ENCODE measurements at places on chromosomes 2 and 18.

GRCh38 chr2:38374984-38375383 is 2.1 kb downstream of the ATL2 start:
- no peak for DNase-seq

- no peak for DNase-seq
These were observed 786.3 kb downstream of the SOCS6 start for GRCh38 chr18:71075147-71075546.

DNA sequence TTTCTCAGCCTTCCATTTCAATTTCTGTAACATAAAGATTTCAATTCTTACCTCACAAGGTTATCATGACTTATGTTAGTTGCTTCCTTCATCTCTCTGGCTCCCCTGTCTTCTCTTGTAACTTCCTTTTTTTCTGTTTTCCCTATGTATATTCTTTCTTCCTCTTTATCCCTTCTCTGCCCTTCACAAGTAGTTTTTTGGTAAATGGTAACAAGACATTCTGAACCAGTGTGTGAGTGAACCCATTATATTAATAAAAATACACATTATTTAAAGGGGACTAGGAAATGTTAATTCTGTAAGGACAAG is 8.4 kb downstream of the ACSL3 start:
- DNase-seq, result no peak

- no peak for DNase-seq
These were observed 77.5 kb upstream of the ITPRID2 start for GRCh38 chr2:181814057-181814491.

DNA sequence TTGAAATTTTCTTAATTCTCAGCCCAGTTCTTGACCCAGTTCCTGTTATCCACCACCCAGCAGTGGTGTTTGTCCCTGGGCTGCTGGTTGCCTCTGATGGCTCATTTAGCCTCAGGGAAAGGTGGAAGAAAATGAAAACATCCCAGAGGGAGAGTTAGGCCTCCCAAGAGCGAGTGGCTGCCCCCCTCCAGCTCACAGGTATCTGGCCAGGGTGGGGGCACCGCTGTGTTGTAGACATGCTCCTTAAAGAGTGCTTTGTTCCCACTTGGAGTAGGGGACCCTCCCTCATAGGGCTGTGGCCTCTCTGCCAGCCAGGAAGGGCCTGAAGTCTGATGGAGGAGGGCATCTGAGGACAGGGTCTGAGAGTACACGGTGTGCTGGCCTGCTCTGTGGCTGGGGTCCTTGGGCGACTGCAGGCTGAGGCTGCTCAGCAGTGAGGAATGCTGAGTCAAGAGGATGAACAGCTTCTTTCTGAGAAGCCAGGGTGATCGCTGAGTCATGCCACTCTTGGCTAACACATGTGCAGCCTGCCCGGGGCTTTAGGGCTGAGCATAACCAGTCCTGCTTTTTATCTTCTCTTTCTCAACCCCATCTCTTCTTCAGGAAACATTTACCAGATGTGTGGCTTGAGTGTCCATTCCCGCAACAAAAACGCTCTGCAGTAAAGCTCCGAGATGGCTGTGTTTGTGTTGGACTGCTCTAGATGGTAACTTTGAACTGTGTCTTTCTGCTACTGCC is 72.3 kb downstream of the IL1R2 start:
- peak; percentile 90 for DNase-seq

- DNase-seq, result no peak
These were observed 533.6 kb downstream of the RNF144A start for GRCh38 chr2:7450833-7451190.

GRCh38 chr18:21513741-21514140 is 86.8 kb downstream of the ESCO1 start:
- DNase-seq, result no peak

DNA sequence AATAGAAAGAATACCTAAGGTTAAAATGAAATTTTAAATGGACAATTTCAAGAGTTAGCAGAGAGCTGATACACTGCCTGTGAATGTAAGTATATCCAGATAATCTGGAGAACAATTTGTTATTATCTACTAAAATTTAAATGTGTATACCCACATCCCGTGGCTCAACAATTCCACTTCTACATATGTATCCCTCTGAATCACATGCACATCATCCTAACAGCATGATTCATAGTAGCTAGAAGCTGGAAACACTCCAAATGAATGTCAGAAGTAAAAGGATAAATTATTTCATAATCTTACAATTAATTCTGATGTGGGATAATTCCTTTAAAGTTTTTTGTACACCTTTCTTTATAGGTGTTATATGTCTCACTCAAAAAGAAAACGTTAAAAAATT is 87.9 kb downstream of the CNTNAP5 start:
- no peak for DNase-seq

DNA sequence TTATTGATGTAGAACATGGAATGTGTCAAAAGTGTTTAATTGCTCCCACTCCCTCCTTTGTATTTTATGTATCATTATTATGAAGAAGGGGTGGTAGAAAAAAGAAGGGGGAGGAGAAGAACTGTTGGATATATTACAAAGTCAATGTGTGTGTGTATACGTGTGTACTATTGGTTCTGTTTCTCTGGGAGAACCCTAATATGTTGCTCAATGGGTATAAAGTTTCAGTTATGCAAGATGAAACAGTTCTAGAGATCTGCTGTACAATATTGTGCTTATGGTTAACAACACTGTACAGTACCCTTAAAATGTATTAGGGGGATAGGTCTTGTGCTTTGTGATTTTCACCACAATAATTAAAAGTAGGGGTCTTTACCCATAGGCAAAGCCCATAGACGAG is 58.1 kb upstream of the ZC3H15 start:
- no peak for DNase-seq

- DNase-seq, result no peak
These were observed 135.3 kb downstream of the MAIP1 start for GRCh38 chr2:200090683-200091082.

- DNase-seq, result no peak
These were observed 108.5 kb upstream of the ID2 start for GRCh38 chr2:8573234-8573941.

- DNase-seq, result no peak
These were observed 3.8 kb downstream of the FHL2 start for GRCh38 chr2:105394951-105395611.

GRCh38 chr2:118530976-118531375 is 316.5 kb downstream of the EN1 start:
- DNase-seq, result no peak

GRCh38 chr2:99747842-99748241 is 258.0 kb upstream of the REV1 start:
- DNase-seq, result no peak

- DNase-seq, result no peak
These were observed 47.6 kb downstream of the RNF152 start for GRCh38 chr18:61845197-61845596.

DNA sequence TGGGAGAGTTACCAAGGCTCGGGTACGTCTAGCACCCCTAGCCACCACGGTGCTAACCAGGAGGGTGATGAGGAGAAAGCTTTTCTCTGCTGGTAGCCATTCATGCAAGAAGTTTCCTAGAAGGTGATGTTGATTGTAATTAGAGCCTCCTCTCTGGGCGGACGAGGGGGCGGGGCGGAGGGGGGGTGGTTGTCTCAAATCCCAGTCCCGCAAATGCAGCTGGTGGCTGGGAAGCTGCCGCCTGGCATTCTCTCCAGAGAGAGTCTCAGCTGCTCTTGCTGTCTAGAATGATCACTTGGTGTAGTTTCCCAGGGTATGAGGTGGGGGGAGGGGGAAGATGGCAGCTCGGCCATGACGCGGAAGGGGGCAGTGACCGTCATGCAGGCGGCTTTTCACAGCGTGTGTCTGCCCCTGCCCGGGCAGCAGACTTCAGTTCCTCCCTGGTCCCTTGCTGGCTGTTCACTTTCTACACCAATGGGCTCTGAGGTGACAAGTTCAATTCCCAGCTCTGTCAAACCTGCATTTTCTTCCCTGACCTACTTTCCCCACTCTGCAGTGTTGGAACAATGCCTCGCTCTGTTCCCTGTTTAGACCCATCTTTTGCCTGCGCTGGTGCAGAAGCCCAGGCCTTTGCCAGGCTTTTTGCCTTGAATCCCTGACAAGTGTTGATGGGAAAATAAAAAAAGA is 61.5 kb upstream of the KLF7 start:
- DNase-seq, result no peak

- no peak for DNase-seq
These were observed 119.5 kb upstream of the LMAN1 start for GRCh38 chr18:59478591-59478990.

- DNase-seq, result no peak
These were observed 482 bp downstream of the DLGAP1 start for GRCh38 chr18:4454537-4455112.

GRCh38 chr2:126644630-126645191 is 11.2 kb upstream of the GYPC start:
- DNase-seq, result no peak

DNA sequence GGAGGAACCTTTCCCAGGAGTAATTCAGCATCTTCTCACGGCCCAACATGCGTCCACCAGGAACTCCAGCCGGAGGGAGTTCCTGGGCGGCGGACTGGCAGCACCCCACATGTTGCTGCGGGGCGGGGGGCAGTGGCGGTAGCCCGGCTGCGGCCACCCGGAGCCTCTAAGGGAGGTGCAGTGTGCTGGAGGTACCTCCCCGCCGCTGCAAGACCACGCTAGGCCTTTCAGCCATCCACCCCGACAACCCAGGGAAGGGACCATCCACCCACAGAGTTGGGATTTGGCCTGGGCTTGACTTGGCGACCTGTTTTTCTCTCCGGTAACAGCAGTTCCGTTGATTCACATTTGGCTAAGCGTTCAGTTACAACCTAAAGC is 625 bp downstream of the LYPD6 start:
- DNase-seq, result no peak

- DNase-seq, result no peak
These were observed 128.8 kb downstream of the MREG start for GRCh38 chr2:215884451-215885087.

- DNase-seq, result no peak
These were observed 4.2 kb downstream of the TTC27 start for GRCh38 chr2:32632089-32632488.

GRCh38 chr2:175175896-175176295 is 5.6 kb downstream of the ATP5MC3 start:
- no peak for DNase-seq

GRCh38 chr18:11980494-11981191 is 664 bp upstream of the IMPA2 start:
- DNase-seq, result peak; percentile 91

DNA sequence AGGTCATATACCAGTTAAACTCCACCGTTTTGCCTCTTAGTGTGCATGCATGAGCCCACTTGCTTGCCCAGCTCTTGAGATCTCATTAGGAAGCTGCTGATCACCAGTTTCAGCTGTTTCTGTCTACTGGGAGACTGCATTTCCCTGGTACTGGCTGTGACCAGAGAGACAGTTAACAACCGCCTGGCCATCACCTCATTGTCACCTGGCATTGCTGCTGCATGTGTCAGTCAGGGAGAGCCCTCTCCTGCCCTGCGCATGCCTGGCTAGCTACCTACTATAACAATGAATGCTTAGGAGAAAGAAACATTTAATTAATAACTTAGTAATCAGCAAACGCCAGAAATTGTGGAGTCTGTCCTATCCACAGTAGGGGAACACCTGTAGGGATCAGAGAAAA is 265.8 kb upstream of the CYRIA start:
- no peak for DNase-seq

DNA sequence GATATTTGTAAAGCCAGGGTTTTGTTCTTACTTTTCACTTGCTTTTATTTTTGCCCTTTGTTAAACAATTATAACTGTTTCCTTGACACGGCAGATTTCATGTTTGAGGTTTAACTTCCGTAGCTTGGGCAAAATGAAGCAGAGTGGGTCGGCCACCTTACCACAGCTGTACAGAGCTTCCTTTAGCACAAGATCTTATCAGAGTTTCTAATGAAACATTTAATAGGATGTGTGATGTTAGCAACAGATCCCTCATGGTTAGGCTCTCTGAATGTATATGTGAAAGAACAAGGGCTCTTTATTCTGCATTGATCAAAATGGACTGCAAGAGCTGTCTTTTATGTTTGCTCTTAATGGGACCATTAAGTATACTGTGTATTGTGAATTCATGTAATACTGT is 22.3 kb downstream of the RNF125 start:
- no peak for DNase-seq

- no peak for DNase-seq
These were observed 61.3 kb downstream of the IL1R2 start for GRCh38 chr2:102053096-102053495.

- DNase-seq, result no peak
These were observed 11.5 kb downstream of the MFSD2B start for GRCh38 chr2:24021122-24021998.

GRCh38 chr2:108988076-108988795 is 784 bp downstream of the EDAR start:
- DNase-seq, result no peak

- no peak for DNase-seq
These were observed 98.3 kb upstream of the HDAC4 start for GRCh38 chr2:239498981-239499634.

GRCh38 chr2:60517446-60517845 is 36.0 kb downstream of the BCL11A start:
- no peak for DNase-seq

DNA sequence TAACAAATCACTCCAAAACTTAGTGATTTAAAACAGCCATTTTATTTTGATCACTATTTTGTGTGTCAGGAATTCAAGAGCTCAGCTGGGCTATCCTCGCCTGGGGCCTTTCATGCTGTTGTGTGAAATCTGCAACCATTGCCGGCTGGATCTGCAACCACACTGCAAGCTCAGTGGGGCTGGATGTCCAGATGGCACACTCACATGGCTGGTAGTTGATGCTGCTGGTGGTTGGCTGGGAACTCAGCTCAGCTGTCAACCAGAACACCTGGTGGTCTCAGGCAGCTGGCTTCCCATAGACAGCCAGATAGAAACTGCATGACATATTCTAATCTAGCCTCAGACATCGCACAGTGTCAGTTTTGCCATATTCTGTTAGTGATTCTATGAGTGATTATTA is 30.6 kb upstream of the AP1S3 start:
- DNase-seq, result no peak

GRCh38 chr2:28665041-28665704 is 86.5 kb upstream of the PPP1CB start:
- peak; percentile 72 for DNase-seq

DNA sequence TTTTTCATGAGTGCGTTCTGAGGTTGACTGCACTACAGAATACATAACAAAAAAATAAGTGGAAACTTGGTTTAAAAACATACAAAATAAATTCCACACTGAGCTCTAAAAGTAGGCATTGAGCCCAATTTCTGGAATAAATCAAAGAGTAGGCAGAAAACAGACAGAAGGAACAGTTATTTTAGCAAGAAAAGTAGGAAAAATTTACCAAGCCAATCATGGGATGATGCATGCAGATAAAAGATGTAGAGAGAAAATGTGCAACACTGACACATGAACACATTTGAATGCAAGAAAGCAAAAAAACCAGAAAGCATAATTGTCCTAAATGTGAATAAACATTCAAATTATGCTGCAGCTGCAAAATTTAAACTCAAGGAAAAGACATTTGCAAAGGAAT is 308.3 kb downstream of the DLGAP1 start:
- no peak for DNase-seq

DNA sequence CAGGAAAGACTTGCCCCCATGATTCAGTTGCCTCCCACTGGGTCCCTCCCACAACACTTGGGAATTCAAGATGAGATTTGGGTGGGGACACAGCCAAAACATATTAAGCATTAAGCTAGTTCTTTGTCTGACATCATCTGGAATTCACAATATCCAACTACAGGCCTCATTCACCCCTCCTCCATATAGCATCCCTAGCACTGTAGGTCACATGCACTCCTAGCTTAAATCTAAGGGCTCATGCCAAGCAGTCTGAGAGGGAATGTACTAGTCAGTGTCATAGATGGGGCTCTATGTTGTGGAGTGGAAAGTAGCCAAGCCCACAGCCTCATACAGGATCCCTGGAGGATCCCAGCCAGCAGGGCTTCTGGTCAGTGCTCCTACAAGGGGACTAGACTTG is 92.1 kb downstream of the IRS1 start:
- no peak for DNase-seq
